Activated CD4-positive, alpha-beta T cell treated with anti-CD3 and anti-CD28 coated beads, Interleukin-2, amount 10 ng/mL, durations not matched to agents 7 days and 5 days (primary cell): ENCODE measurements at places on chromosomes 3 and 15.
A peak's percentile ranks its signal among the peaks of the same experiment; 100 is the strongest.

- DNase-seq: no peak
These were observed 16.5 kb downstream of the GSK3B start for GRCh38 chr3:120077731-120078130.

- DNase-seq: no peak
These were observed 385.8 kb downstream of the TBC1D5 start for GRCh38 chr3:17356585-17356984.

- DNase-seq: no peak
These were observed 175.8 kb upstream of the ZBTB20 start for GRCh38 chr3:115322901-115323300.

- peak; percentile 37 for DNase-seq
These were observed 121.6 kb downstream of the TFDP2 start for GRCh38 chr3:142027735-142028134.

DNA sequence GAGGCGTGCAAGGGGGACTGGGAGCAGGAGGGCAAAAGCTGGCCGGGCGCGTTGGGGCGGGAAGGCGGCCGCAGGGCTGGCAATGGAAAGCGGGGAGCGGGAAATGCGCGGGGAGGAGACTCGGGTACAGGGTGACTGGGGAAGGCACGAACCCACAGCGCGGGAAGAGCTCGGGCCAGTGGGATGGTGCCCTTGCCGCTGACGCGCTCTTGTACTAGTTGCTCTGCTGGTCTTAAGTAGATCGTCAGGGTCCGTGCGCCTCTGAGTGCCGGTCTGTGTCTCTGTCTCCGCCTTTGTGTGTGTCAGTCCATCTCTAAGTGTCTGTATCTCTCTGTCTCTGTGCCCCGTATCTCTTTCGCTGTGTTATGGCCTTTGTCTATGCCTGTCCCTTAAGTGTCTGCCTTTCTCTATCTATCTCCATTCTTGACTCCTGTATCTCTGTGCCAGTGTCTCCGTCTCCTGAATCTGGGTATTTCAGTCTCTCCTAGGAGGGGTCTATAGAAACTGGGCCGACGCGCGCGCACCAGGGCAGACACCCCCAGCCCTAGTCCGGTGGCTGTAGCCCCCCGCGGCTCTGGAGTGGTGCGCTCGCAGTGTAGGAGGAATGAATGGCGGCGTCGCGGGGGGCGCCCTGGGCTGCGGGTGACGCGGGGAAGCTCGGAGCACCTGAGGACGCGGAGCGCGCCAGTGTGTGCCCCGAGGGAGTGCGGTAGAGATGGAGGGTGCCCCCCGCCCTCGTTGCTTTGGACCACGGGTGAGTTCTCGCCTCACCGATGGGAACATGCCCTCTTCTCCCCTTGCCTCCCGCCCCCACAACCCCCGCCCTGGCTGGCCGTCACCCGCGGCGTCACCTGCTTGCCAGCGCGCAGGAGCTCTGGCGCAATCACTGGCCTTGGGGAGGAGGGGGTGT, 756 bp upstream of the CAMK2N2 start:
- peak; percentile 22 for DNase-seq
